ENCODE measurements at places on chromosomes 6 and 20.

DNA sequence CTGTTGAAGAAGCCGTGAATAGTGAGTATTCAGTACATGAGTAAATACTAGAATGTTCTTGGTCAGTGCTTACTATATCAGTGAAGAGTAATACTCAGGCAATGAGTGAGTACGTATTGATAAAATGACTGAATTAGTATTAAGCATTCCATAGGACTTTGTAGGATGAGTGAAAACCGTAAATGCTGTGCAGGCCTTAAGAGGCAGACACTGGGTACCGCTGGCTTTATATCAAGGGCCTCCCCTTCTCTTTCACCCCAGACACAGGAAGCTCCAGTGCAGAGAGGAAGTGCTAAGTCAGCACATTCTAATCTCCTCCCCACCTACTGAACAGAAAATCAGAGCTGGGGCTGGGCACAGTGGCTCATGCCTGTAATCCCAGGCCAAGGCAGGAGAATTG is 24.2 kb downstream of the POFUT1 start:
- DNase-seq = peak; percentile 59

- no peak for DNase-seq
These were observed 79.4 kb downstream of the FOXO3 start for GRCh38 chr6:108640104-108640503.

DNA sequence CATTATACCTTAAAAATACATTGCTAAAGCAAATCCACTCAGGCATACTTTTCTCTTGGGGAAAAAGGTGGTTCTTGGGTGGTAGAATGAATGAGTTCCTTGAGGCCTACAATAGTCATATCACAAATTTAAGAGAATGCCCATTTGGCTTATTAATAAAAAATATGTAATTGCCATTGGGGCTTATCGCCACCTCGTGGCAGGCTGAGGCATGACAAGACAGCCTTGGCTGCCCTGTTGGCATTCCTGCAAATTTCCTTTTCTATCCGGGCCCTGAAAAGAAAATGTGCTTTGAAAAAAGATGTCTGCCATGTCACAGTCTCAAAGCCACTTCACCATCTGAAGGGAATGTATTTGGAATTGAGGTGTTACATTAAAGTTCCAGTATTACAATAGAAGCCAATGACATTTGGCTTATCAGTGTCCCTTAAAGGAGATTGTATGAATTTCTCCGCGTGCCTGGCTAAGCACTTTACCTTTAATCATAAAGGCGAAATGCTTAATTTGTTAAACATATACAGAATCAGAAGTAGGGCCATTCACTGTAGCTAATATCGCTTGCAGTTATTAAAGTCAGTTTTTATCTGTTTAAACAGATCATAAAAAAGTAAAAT is 188.3 kb upstream of the ZFP64 start:
- DNase-seq = peak; percentile 19

GRCh38 chr6:158654960-158655489 is 5.2 kb downstream of the SYTL3 start:
- DNase-seq = no peak

DNA sequence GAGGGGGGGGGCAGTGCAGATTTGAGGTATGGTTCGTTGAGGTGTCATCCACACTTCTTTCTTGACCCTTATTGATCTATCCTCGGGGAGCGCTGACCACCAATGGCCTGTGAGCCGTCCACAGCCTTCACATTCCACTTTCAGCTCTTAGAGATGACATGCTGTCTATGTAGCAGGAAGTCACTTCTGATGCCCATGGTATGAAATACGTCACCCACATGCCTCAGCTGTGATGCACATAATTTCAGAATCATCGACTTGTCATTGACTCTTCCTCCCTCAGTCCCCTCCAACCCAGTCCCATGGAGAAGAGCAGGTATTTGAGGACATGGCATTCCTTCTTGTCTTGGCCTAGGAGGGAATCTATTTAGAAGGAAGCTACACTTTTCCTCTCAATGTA is 4.7 kb upstream of the ADGRF5 start:
- DNase-seq = no peak

DNA sequence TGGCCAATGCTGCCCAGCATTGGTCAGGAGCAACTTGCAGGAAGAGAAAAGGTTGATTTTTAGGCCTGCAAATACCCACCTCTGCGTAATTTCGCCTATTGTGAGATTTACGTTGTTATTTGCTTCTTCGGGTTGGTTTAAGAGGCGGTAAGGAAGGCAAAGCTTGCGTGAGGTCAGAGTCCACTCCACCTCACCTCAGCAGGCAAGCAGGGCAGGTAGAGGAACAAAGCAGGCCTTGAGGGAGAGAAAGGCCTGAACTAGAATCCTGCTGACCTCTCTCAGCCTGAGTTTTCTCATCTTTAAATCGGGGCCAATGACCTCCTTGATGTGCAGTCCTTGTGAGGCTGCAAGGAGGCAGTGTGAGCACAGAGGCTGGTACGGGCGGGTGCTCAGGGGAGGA is 239.1 kb downstream of the CDC5L start:
- DNase-seq = no peak

GRCh38 chr6:89842228-89842627 is 12.5 kb downstream of the CASP8AP2 start:
- DNase-seq = no peak

- no peak for DNase-seq
These were observed 3.6 kb upstream of the TOX2 start for GRCh38 chr20:43911066-43911465.

DNA sequence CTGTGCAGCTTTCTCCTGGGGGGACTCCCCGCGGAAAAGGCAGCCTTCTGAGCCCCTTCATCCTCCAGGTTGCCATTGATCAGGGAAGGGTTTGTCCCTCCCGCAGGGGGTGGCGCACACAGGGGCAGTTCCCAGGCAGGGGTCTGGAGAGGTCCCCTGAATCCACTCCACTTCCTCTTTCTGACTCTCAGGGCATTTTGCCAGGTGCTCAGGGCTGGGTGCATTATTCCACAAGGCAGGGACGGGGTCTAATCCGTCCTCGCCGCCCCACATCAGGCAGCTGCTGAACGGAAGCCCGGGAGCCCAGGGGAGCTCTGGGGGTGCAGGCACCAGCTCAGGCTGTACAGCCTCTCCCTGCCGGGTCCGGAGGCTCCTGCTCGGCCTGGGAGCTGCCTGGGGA is 180.9 kb downstream of the TTLL2 start:
- DNase-seq = no peak

DNA sequence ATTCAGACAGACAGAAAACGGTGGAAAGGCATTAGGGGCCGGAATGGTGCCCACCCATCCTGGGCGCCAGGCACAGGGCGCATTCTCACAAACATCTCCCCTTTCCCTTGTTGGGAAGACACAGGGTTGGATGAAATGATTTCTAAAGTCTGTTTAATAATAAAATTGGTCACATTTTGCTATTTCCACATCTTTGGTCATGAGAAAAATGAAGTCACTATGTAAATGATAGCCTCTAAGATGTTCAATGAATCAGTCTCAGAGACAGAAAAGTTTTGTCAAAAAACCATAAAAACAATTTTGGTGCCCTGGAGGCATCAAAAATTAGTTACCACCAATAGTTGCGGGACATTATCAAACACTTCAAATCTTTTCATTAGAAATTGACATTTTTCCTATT is 40.7 kb downstream of the PRR18 start:
- no peak for DNase-seq

GRCh38 chr6:113416170-113416569 is 441.0 kb upstream of the MARCKS start:
- DNase-seq = no peak

GRCh38 chr6:63799813-63800212 is 164.2 kb downstream of the PHF3 start:
- DNase-seq = no peak

DNA sequence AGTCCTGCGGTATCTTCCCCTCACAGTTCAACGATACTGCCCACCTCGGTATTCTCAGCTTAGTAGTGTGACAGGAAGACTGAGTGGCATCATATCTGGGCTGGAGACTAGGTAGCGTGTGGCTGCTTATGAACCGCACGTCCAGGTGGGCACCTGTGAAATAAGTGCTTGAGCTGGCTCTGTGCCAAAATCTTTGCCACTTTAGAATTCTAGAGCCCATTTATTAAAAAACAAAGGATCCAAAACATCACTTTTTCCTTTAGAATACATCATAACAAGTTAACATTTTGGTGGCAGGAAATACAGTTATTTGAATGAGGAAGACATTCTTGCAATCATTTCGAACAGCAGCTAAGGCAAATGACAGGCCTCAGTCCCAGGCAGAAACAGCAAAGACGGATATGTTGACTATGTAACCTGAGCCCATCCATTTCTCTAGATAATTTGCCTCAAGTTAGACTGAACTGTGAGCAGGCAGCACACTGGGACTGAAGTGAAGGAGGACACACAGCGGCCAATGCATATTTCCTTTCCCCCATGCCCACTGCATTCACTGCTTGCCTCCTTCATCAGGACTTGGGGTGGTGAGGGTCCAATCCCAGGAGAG is 136.6 kb downstream of the GMDS start:
- DNase-seq = no peak

DNA sequence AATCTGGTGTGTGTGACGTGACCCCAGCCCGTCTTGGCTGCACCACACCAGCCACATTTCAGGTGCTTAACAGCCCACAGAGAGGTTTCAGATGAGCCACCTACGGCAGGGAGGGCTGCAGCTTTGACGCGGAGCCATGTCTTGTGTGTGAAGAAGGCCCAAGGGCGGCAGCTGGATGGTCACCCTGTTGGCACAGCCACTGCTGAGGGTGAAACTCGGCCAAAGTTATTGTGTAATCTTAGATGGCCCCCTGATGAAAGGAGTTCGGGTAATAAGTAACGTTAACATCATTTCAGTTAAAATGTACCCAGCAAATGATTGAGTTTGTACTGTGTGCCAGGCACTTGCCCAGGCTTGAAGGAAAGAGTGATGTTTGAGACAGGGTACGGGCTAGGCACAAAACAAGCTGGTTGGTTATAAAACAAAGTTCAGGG is 97.2 kb downstream of the SSR1 start:
- DNase-seq = no peak

- no peak for DNase-seq
These were observed 97.0 kb downstream of the TRERF1 start for GRCh38 chr6:42354702-42355101.

Measured in activated CD4-positive, alpha-beta T cell treated with anti-CD3 and anti-CD28 coated beads, Interleukin-2, amount 10 ng/mL, durations not matched to agents 7 days and 5 days (primary cell).